Hematopoietic multipotent progenitor cell treated with erythropoietin and hydrocortisone succinate and interleukin-3 and kit ligand, for 4 days (in vitro differentiated cells): ENCODE measurements at places on chromosomes 6 and 20.
A peak's percentile ranks its signal among the peaks of the same experiment; 100 is the strongest.

DNA sequence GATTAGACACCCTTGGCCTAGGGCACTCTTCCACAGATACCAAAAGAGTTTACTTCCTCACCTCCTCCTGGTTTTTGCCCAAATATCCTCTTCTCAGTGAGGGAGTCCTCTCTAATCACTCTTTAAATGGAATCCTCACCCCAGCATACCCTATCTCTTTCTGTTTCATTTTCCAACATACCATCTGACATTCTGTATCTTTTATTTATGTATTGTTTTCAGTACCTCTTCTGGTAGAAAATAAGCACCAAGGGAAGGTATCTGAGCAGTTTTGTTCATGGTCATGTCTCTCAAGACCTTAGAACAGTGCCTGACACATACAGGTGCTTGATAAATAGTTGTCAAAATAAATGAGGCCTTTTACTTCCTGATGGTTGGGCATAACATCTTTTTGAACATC is 55.1 kb downstream of the KIAA0408 start:
- no peak for DNase-seq

DNA sequence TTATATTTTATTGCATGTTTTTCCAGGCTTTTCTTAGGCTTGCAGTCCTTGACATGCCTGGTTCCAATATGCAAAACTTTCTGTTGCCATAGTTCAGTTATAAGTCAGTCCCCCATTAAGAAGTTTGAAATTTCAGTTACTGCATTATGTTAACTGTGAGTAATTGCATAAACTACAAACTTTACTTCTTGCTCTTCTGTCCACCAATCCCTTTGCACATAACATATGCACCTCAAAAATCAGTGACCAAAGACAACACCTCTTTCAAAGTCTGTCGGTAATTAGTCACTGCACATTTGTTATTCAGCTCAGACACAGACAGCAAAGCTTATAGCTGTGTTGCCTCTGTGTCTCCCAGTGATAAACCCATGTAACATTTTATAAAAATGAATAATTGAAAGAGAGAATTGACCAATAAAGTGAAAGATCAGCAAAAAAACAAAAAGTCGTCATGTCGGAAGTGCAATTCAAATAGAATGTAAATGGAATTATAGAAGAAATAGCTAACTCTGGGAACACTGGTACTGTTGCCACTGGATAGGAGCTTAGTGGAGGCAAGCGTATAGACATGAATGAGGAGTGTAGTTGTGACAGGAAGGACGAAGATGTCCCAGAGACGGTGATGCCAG is 50.3 kb upstream of the BTBD3 start:
- no peak for DNase-seq

- no peak for DNase-seq
These were observed 72.6 kb downstream of the CD109 start for GRCh38 chr6:73768558-73768957.

GRCh38 chr6:33875141-33875581 is 71.4 kb upstream of the MLN start:
- no peak for DNase-seq

DNA sequence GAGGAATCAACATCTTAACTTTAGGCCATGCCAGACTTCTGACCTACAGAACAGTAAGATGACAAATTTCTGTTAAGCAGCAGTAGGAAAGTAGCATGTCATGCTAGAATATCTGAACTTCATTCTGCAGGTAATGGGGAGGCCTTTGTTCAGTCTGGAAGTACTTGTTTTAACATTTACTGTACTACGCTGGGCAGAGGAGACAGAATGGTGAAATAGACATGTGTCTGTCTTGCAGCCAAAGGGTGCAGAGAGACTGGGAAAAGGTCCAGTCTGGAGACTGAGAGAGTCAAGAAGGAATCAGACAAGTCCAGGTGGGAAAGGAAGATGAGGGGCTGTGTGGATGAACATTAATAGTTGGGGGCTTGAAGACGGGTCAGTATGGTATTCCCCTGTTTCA is 17.5 kb upstream of the ZBTB2 start:
- DNase-seq: no peak

DNA sequence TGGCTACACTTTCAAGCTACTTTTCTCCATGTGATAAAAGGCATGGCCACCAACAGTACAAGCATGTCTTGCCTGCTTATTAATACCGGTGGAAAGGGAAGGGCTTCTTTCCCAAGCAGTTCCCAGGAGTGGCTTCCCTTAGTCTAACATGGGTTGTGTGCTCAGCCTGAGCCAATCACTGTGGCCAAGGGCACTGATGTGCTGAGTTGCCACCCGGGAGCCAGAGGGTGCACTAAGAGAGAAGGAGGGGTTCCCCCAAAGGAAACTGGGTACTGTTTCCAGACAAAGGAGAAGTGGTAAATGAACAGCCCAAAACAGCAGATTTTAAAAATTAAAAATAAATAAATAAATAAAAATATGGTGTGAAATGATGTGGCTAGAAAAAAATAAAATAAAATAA is 68.5 kb downstream of the BANF2 start:
- DNase-seq: peak; percentile 32

DNA sequence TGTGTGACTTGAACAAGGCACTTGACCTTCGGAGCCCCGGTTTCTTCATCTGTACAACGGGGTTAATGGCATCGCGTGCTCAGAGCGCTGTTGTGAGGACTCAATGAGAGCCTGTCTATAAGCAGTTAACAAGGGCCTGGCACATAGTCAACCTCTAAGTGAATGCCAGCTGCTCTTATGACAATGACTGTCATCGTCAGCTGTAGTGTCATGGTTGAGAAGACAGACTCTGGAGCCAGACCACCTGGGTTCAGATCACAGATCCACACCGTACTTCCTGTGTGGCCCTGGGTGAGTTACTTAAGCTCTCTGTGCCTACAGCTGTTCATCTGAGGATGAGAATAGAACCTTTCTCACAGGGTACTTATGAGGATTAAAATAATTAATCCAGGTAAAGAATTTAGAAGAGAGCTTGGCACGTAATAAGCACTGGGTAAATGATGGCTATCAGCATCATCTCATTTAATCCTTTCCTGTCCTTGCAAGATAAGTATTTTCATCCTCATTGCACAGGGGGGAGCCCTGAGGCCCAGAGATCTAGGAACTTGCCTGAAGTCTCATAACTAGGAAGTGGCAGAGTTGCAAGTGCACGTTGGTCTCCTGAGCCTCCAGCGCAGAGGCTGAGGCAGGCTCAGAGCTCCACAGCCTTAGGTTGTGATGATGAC is 105.3 kb downstream of the EYA2 start:
- DNase-seq: no peak

- no peak for DNase-seq
These were observed 234.5 kb downstream of the THBS2 start for GRCh38 chr6:169019111-169019510.

DNA sequence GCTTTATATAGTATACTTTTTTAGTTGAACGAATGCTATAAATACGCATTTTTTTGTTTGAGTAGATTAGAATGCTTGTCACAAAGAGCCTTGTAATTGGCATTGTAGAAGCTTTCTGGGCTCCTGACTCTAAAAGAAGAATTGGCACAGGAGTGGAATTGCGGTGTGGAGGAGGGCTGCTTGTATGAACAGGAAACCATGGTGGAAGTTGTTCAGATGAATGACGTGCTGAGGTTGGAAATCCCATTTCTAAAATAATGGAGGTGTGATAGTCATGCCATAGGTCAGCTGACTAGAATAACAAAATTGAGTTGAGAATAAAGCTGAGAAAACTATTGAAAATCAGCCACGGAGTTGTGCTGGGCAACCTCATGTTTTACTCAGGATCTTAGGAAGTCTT is 174.9 kb downstream of the QKI start:
- DNase-seq: no peak
